ENCODE measurements at places on chromosomes 6 and 20. TPM values are rescaled to one million over a fixed set of nuclear protein-coding genes. Genes with fewer than 3 reads are reported as not detected.

- DNase-seq: no peak
Observed at GRCh38 chr6:5712349-5713215, 294.1 kb downstream of the NRN1 start.

DNA sequence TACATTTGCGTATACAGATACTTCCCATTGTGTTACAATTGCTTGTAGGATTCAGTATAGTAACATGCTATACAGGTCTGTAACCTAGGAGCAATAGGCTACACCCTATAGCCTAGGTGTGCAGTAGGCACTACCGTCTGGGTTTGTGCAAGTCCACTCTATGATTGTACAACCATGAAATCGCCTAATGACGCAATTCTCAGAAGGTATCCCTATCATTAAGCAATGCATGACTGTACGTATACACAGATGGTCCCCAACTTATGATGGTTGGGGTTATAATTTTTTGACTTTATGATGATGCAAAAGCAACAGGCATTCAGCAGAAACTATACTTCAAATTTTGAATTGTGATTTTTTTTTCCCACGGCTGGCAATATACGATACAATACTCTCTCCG is 458.2 kb upstream of the NOX3 start:
- DNase-seq: no peak

- DNase-seq: no peak
Observed at GRCh38 chr20:48246061-48246790, 460.9 kb upstream of the SULF2 start.

DNA sequence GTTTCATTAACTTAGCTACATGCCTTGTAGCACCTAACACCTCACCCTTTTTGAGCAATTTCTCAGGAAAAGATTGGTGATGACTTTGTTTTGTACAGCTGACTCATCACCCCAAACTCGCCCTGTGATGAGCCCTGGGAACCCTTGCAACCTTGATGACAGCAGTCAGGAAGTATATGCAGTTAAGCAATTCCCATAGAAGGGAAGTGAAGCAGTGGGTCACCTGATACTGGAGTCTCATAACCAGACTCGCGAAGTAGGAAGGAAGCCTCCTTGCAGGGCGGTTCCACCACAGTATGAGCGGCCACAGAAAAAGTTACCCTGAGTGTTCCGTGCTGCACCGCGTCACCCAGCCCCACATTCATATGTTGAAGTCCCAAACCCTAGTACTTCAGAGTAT is 82.0 kb upstream of the EDN1 start:
- no peak for DNase-seq

DNA sequence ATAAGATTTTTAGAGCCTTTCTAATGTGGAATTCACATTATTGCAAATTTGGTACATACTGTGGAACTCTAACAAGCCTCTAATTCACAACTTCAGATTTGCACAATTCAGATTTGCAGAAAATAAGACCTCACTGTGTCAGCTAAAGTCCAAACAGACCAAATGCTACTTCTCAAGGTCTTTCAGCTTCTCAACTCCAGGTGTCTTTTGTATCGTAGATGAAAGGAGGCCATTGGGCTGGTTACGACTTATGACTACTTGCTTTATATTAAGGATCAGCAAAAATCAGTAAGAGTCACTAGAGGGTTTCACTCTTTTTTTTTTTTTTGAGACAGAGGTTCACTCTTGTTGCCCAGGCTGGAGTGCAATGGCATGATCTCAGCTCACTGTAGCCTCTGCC is 37.8 kb downstream of the ZNF217 start:
- no peak for DNase-seq

- no peak for DNase-seq
Observed at GRCh38 chr6:14924126-14925024, 321.5 kb upstream of the JARID2 start.

C6orf118 gene
- 1.9 TPM for total RNA-seq

MAS1 gene
- not detected for total RNA-seq

RSPO3 gene
- 0.36 TPM for total RNA-seq

SLC2A10 gene
- total RNA-seq: 16.1 TPM

Measured in progenitor cell of endocrine pancreas (in vitro differentiated cells).